ENCODE measurements at places on chromosomes 2 and 18. TPM values are rescaled to one million over a fixed set of nuclear protein-coding genes. Genes with fewer than 3 reads are reported as not detected.

The PID1 gene
- 1.3 TPM for total RNA-seq

DNA sequence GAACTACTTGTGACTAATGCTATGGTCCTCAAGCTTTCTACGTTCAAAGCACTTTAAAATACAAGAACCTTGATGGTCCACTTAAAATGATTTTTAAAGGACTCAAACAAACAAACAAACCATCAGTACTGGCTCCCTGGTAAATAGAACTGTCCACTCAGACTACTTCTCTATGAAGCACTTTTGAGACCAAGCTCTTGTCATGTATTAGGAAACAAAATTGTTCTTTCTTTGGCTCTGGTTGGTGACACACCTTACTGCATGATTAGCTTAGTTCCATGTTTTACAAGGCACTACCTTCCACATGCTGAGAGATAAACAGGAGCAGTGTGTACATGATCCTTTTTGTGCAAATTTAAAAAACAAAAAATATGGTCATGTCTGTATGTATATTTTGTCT, 19.7 kb downstream of the DARS1 start:
- no peak overlapping the region for H3K4me3 ChIP-seq
- H3K4me1 ChIP-seq: peaks cover 35% of the 10 kb centered on the region
- H3K27me3 ChIP-seq: no peaks in the 10 kb centered on the region

DNA sequence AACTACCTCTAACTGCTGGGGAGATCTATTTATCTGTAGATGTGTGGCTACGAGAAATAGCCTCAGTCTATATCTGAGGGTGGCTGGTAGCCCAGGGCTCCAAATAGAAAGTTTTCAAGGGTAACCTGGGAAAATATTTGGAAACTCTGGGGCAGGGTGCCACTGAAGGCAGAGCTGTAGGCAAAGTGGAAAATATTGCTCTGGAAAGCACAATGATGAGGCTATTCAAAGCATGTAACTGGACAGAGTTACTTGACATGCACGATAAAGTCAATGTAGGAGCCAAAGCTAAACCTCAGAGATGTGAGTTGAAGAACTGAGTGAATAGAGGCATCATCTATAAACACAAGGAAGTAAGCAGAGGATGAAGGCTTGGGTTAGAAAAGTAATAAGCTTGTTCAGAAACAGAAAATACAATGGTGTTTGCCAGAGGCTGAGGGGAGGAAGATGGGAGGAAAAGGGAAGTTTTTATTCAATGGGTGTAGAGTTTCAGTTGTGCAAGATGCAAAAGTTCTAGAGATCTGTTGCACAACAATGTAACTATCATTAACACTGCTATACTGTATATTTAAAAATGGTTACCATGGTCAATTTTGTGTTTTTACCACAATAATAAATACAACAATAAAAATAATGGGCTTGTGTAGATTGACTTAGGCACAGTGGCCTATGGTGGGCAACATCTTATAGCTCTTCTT, 171.6 kb downstream of the MBD2 start:
- H3K27ac ChIP-seq: no peak overlapping the region
- no peaks in the 10 kb centered on the region for H3K4me1 ChIP-seq
- DNase-seq: no peak
- no peaks in the 10 kb centered on the region for H3K27me3 ChIP-seq
- no peak overlapping the region for H3K4me3 ChIP-seq
- H3K36me3 ChIP-seq: no peaks in the 10 kb centered on the region

GRCh38 chr18:40980171-40980570, 974.9 kb upstream of the PIK3C3 start:
- no peaks in the 10 kb centered on the region for H3K27me3 ChIP-seq
- DNase-seq: no peak
- H3K4me3 ChIP-seq: no peak overlapping the region
- peaks cover 6% of the 10 kb centered on the region for H3K4me1 ChIP-seq
- no peaks in the 10 kb centered on the region for H3K36me3 ChIP-seq

The SULT1C3 gene
- total RNA-seq: not detected

The BMP10 gene
- not detected for total RNA-seq

The DNAH6 gene
- total RNA-seq: 0.18 TPM

GRCh38 chr2:222993920-222994650, 57.9 kb upstream of the KCNE4 start:
- no peaks in the 10 kb centered on the region for H3K4me1 ChIP-seq
- H3K36me3 ChIP-seq: peaks cover 7% of the 10 kb centered on the region
- H3K4me3 ChIP-seq: no peak overlapping the region
- no peak overlapping the region for H3K27ac ChIP-seq
- H3K27me3 ChIP-seq: no peaks in the 10 kb centered on the region
- DNase-seq: no peak

DNA sequence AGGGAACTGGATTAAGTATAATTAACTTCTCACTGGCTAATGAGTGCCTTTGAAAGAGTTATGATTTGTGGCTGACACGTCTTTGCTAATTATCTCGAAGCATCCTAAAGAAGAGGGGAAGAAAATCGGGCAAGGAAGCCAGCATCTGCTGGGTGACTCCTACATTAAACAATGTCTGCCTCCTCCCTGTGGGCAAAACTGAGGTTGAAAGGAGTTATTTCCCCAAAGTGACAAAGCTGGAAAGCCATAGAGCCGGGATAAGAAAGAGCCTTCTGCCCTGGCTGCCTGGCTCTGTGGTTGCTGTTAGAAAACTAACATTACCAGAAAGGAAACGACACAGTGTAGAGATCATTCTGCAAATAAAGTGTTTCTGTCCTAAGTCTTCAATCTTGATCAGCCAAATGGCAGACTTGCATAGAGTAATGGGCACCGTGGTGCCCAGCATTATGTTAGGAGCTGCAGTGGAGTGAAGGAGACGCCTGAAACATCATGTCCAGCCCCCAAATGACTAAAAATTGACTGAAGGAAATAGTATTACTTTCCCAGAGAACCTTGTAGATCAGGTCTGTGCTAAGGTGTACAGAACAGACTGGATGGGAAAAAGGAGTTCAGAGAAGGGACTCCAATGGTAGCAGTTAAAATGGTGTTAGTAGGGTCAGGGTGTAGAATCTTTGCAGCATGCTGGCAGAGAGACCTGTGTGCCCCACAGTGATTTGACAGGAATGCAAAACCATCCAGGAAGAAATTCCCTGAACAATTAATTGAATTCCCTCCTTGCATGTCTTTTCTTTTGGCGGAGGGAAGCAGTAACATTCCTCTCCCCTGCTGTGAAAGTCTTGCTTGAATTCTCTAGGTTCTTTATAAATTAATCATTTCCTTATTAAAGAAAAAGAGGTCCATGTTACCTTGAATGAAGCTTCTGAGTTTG, 44.4 kb downstream of the ALPK2 start:
- H3K4me1 ChIP-seq: peaks cover 51% of the 10 kb centered on the region
- peak overlapping the region; percentile 12 for H3K4me3 ChIP-seq
- H3K27ac ChIP-seq: peak overlapping the region; percentile 80
- H3K27me3 ChIP-seq: no peaks in the 10 kb centered on the region

- no peak overlapping the region for H3K4me3 ChIP-seq
- DNase-seq: no peak
- no peak overlapping the region for H3K27ac ChIP-seq
Measured at GRCh38 chr2:239589270-239589825, 188.5 kb upstream of the HDAC4 start.

- no peak for DNase-seq
- H3K4me1 ChIP-seq: peaks cover 34% of the 10 kb centered on the region
- peak overlapping the region; percentile 24 for H3K4me3 ChIP-seq
- H3K36me3 ChIP-seq: 0 out of 2 replicates have a peak, but pooled peaks cover 2% of the 10 kb centered on the region
- no peaks in the 10 kb centered on the region for H3K27me3 ChIP-seq
Measured at GRCh38 chr2:202681688-202682205, 47.0 kb downstream of the FAM117B start.

DNA sequence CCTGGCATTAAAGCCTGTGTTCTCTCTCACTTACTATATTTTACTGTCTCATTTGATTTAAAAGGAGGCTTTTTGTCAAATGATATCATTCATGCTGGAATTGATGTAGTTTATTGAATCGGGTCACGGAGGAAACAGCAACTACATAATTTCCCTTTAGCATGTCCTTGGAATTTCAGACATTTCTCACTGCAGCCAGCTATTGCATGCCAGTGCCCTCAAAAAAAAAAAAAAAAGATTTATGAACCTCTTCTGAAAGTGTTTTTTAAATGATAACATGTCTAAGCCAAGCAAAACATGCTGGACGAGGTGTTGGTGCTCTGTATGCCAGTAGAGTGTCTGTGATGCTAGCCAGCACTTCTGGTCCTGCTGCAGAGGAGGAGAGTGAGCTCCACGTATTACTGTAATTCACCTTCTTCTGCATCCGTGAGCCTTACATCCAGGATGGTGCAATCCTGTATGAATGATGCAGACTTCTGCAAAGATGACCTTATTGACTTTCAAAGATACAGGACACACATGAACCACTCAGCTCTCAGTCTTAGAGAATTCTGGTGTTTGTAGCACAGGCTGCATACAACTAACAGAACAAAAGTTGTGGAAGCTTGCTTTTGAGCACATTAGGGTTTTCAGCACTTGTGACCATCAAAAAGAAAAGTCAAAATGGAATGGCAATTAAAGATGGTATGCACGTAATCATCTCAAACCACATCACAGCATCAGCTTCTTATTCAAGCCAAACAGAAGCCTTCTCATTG, 31.1 kb downstream of the UGP2 start:
- peaks cover 84% of the 10 kb centered on the region for H3K4me1 ChIP-seq

DNA sequence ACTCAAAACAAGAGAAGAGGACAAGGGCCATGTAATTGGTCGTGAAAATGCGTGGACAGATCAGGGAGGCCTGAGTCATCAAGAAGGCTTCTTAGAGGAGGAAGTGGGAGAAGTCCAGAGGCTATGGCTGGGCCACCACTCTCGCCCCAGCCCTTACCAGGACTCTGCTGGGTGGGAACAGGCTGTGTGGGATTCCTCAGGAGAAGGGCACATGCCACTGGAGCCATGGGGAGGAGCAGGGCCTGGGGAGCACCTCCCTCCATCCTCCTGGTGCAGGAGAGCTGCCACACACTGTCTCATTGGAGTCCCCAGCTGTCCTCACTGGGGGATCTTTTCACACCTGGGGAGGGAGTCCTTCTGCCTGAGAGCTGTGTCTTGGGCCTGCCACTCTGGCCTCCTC, 9.4 kb upstream of the RALB start:
- H3K4me3 ChIP-seq: no peak overlapping the region
- H3K27ac ChIP-seq: no peak overlapping the region
- peaks cover 21% of the 10 kb centered on the region for H3K27me3 ChIP-seq
- no peak for DNase-seq
- peaks cover 47% of the 10 kb centered on the region for H3K4me1 ChIP-seq

DNA sequence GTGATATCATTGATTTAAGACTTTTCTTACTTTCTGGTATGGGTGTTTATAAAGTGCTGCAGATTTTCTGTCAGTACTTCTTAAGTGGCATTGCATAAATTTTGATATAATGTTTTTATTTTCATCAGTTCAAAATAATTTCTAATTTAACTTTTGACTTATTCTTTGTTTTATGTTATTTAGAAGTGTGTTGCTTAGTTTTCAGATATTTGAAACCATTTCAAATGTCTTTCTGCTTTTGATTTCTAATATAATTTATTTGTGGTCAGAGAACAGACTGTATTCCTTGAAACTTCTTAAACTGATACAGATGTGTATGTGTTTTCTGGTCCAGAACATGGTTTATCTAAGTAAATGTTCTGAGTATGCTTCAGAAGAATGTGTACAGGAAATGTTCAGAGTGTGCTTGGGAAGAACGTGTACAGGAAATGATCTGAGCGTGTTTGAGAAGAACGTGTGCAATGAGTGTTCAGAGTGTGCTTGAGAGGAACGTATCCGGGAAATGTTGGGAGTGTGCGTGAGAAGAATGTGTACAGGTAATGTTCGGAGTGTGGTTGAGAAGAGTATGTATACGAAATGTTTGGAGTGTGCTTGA, 265.7 kb upstream of the HS6ST1 start:
- no peaks in the 10 kb centered on the region for H3K27me3 ChIP-seq
- no peak overlapping the region for H3K27ac ChIP-seq
- DNase-seq: no peak
- no peak overlapping the region for H3K4me3 ChIP-seq

DNA sequence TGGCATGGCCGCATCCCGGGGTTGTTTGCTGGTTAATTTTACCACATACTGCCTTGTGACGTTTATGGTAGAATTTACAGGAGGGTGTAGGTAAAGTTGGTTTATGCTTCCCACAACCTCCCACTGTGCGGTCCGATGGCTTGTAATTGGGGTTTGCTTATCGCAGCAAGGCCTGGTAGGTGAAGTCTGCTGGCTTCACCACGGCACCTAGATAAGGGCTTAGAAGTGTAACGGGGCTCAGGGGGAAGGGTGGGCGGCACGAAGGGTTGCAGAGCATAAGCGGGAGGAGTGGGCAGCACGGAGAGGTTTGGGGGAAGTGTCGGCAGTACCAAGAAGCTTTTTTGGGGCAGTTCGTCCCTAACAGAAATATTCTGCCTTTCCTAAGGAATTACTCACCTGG, 39.0 kb upstream of the TMEM131 start:
- H3K27me3 ChIP-seq: no peaks in the 10 kb centered on the region
- no peak overlapping the region for H3K27ac ChIP-seq
- no peak overlapping the region for H3K4me3 ChIP-seq

The OXER1 gene
- 2.7 TPM for total RNA-seq

GRCh38 chr2:221262651-221263050, 309.5 kb downstream of the EPHA4 start:
- no peak overlapping the region for H3K27ac ChIP-seq
- peaks cover 10% of the 10 kb centered on the region for H3K4me1 ChIP-seq
- no peak overlapping the region for H3K4me3 ChIP-seq
- DNase-seq: no peak
- no peaks in the 10 kb centered on the region for H3K36me3 ChIP-seq

DNA sequence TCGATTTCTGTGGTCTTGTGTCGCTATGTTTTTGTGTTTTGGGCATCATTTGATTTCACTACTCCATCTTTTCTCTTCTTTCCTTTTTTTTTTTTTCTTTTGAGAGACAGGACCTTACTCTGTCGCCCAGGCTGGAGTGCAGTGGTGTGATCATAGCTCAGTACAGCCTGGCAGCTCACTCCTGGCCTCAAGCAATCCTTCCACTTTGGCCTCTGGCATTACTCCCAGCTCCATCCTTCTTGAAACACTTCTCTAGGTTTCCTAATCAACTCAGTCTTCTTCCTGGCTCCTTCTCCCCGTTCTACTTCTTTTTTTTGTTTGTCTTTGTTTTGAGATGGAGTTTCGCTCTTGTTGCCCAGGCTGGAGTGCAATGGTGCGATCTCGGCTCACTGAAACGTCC, 26.5 kb downstream of the TCF23 start:
- no peak overlapping the region for H3K27ac ChIP-seq
- no peaks in the 10 kb centered on the region for H3K4me1 ChIP-seq
- no peaks in the 10 kb centered on the region for H3K36me3 ChIP-seq
- no peak for DNase-seq
- no peak overlapping the region for H3K4me3 ChIP-seq
- H3K27me3 ChIP-seq: peaks cover 9% of the 10 kb centered on the region
